ENCODE measurements at places on chromosomes 12 and 14.

GRCh38 chr12:123115409-123116121 lies 35.3 kb downstream of the PITPNM2 start:
- no peak for DNase-seq

DNA sequence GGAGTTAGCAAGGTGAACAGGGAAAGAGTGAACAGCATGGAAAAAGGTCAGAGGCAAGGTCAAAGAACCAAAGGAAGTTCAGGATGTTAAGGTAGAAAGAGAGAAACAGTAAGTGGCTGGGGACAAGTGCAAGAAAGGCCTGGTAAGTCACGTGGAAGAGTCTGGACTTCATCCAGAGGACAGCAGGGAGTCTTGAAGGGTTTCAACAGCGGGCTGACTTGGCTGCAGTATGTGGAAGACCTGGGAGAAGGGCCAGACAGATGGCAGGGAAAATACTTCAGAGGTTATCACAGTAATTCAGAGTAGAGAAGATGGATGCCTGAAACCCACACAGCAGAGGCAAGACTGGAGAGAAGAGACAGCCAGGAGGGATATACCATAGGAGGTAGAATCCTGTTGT lies 34.0 kb downstream of the CIT start:
- DNase-seq, result no peak

GRCh38 chr12:51752234-51752889 lies 96.2 kb downstream of the FIGNL2 start:
- peak; percentile 62 for DNase-seq

DNA sequence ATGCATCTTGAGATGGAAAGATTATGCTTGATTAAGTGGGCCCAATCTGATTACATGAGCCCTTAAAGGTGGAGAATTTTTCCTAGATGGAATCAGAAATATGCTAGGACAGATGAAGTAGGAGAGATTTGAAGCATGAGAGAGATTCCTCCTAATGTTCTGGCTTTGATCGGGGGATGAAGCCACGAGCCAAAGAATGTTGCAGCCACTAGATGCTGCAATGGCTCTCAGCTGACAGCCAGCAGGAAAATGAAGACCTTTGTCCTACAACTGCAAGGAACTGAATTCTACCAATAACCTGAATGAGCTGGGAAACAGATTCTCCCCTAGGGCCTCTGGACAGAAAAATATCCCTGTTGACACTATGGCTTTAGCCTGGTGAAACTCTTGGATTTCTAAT lies 82.6 kb upstream of the ATP2B1 start:
- DNase-seq, result no peak

DNA sequence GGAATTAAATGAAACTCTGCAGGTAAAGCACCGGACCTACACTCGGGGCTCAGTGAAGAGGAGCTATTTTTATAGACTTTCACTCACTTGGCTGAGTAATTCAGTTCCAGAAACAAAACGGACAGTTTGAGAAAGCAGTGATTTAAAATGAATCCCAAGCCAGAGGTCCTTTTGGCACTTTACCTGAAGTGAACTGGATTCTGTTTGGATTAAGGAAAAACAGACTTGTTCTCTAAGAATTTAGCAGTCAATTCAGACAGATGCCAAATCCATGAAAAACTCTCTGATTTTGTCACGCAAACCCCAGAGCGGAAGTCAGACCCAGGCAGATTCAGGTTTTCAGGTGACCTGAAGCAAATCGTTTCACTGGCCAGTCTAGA lies 4.9 kb upstream of the VASH1 start:
- DNase-seq, result no peak

DNA sequence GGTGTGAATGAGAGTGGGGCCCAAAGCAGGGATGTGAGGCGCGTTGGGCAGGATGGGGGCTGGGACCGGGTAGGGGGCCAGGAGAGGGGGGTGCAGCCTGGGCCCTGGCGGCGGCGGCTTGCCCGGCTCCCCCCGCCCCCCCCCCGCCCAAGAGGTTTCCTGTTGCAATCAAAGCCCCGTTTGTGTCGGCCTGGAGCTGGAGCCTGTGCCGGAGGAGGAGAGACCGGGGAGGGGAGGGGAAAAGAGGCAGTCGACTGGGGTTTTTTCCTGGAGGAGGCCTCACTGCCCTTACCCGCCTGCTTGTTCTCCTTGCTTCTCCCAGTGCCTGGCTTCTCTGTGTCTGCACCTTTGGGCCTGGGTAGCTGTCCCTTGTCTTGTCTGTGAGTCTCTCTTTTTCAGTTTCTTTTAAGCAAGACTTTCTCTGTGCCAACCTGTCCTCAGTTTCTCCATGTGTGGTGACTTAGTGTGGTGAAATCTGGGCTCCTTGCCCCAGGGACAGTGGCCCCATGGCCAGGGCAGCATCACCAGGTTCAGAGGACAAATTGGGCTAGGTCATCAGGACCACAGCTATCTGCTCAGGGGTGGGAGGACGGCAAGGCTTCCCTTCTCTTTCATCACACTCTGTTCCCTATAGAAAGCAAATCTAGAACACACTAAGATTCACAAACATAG lies 8.5 kb downstream of the RARG start:
- no peak for DNase-seq
